Left renal cortex interstitium (tissue), 4 donors: ENCODE measurements at places on chromosomes 7 and 10. TPM values are rescaled to one million over a fixed set of nuclear protein-coding genes. Genes with fewer than 3 reads are reported as not detected.

- DNase-seq: no peak
These were observed 154.7 kb downstream of the ANK3 start for GRCh38 chr10:60235001-60235400.

- DNase-seq: no peak
These were observed 11.9 kb downstream of the CDH23 start for GRCh38 chr10:71408436-71409225.

GRCh38 chr10:124496620-124497019 is 35.0 kb downstream of the LHPP start:
- no peak for DNase-seq

GRCh38 chr10:71323407-71323806 is 4.3 kb downstream of the SLC29A3 start:
- no peak for DNase-seq

GRCh38 chr7:50189371-50189770 is 96.3 kb upstream of the ZPBP start:
- DNase-seq: no peak

Gene NEUROG3
- polyA plus RNA-seq: not detected

Gene CALY
- polyA plus RNA-seq: 0.31 TPM

Gene TPST1
- 40.3 TPM for polyA plus RNA-seq

Gene TAC1
- polyA plus RNA-seq: 0.83 TPM

Gene RET
- 21.4 TPM for polyA plus RNA-seq

Gene TFAM
- polyA plus RNA-seq: 73.1 TPM
